T-helper 9 cell (primary cell): ENCODE measurements at places on chromosomes 16 and 17.

DNA sequence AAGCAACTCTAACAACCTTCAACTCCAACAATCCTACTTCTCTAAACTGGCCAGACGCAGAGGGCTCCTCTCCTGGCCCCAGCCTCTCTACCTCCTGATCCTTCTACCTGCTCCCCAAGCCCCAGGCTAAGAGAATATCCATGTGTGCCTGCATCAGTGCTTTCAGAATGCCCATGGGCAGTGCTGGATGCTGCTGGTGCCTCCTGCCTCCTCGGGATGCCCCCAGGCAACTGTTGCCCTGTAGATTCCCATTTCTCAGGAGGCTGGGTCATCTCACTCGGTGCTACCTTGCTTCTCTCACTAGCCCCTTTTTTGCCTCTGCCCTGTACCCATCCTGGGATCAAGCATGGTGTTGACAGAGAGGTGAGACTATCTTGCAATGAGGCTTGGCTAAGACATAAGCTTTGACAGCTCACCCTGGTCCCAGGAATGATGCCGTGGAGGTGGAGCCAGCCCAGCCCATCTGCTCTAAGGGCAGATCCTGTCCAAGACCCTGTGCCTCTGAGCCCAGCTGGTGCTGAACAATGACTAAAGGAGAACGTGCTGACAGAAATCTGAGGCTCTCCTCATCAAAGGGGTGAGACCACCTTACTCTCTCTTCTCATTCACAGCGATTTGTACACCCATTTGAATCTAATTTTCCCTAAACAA lies 19.4 kb upstream of the SUPT4H1 start:
- DNase-seq, result no peak

DNA sequence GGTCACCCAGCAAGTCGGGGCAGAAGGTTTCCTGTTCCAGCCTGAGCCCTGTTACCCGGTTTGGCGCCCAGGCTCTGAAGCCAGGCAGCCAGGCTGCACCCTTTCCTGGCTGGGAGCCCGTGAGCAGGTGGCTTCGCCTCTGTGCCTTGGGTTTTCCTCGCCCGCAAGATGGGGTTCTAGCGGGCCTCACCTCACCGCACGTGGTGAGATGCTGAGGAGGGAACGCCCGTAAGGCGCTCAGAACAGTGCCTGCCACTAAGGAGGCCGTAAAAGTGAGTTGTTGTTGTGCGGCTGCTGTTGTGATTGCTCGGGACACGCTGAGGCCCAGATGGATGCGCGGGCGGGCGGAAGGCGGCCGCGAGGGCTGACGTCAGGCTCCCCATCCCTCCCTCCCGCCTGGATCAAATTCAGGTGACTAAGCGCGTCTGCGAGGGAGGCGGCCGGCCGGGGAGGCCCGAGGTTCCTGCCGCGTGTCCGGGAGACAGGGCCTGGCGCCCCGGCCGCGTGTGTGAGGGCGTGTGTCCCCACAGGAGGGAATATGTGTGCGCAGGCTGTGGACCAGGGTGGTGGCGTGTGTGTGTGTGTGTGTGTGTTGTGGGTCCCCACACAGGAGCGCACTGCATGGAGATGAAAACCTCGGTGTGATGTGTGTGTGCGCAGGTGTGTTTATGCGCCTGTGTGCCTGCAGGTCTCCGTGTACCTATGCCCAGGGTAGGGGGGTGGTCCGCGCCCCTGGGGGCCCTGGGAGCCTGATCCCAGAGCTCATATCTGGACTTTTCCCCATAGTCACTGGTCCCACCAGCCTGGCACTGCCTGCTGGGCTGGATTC lies 4.3 kb downstream of the CAMKK1 start:
- DNase-seq, result no peak

DNA sequence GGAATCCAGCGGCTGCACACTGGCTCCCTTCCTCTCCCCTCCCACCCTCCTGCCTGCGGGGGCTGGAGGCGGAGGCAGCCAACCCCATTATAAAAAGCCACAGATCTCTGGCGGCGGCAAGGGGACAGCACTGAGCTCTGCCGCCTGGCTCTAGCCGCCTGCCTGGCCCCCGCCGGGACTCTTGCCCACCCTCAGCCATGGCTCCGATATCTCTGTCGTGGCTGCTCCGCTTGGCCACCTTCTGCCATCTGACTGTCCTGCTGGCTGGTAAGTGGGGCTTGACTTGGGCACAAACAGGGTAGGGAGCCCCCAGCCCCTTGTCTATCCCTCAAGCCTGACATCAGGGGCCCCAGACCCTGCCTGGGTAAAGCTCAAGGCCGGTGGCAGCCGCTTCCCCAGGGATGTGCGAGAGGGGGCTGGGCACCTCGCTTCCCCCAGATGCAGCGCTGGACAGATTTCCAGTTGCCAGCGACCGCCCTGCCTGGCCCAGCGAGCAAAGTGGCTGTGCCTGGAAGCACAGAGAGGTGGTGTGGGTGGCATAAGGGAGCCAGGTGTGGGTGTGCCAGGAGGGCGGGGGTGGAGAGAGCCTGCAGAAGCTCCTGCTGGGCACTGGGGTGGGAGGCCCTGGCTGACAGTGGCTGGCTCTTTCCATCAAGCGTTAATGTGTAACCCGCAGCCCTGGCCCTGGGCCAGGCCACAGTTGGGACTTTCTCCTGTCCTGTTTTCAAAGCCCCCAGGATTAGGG lies at the start of gene CX3CL1:
Gene CX3CL1 (plus strand): TSS at position 119 of the 745 bp plus-strand sequence. CDS start 79 bp downstream, at position 198.
- no peak for DNase-seq

GRCh38 chr16:89096768-89097391 lies 3.2 kb downstream of the ACSF3 start:
- DNase-seq, result peak; percentile 24

- DNase-seq, result no peak
Observed at GRCh38 chr17:48176471-48176855, 68.9 kb downstream of the SNX11 start.
